ENCODE measurements at places on chromosomes 4 and X.

- no peak for DNase-seq
Observed at GRCh38 chr4:11632483-11632882, 203.8 kb upstream of the HS3ST1 start.

DNA sequence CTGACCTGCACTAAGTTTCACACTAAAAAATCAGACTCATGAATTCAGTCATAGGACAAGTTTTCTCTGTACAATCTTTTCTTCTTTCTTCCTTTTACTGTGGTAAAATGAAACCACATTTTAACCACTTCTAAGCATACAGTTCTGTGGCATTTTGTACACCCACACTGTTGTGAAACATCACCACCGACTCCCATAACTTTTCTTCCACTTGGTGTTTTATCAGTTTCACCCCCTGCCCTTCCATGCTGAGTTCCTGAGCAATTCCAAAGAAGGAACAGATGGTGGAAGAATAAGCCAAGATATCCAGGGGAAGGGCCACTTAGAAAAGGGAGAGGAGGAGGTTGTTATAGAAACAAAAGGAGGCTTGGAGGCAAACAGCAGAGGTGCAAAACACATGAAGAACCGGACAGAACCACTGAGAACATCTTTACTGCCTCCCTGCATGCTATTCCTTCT, 22.6 kb downstream of the SLC25A4 start:
- DNase-seq, result no peak

DNA sequence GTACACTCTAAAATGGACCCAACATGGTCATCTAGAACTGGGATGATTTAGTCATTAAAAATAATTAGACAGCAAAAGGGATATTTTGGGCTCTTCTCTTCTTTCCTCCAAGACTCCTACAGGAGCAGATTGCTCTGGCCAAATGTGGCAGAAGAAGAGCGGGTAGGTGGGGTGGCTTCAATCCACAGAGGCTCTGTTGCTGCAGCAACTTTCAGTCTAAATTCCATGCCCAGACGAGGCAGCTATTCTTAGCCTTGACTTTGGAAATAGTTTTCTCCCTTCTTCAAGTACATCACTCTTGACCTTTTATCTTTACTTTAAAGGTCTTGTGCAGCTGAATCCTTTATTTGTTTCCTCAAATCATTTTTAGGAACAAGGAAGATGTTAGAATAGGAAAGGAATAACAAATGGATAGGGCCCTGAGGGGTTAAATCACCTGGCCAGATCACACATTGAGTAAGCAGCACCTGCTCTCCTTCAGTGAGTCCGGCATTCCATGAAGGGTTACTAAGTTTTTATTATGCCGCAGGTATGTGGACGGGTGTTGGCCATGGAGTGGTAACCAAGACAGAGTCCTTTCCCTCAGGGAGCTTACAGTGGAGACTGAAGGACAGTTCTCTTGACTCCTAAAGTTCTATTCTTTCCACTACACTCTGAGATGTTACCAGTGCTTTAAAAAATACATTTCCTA, 19.3 kb upstream of the SORBS2 start:
- DNase-seq, result no peak

- no peak for DNase-seq
Observed at GRCh38 chr4:54066088-54066415, 1.6 kb upstream of the CHIC2 start.

DNA sequence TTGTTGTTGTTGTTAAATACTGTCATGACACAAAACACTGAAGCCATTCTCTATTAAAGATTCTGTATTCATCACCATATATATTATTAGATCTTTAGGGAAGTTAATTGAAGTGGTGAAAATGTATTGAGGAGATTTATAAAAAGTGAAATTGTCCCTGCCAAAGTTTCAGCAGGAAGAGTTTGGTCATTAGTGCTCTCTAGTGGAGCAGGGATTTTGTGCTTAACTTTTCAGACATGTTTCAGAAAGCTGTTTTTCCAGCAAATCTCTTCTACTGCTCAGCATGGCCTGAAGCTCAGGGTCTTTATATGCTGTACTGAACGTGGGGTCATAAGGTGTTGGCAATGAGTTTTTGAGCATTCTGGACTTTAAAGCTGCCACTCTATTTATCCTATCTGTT, 36.7 kb upstream of the CXXC4 start:
- DNase-seq, result peak; percentile 47
